NCI-H2081 (cell line): ENCODE measurements at places on chromosomes 7 and 10.

- DNase-seq, result no peak
These were observed 285.2 kb downstream of the PTPRN2 start for GRCh38 chr7:158302274-158303070.

GRCh38 chr10:49617121-49618020, 3.5 kb downstream of the CHAT start:
- DNase-seq, result no peak

DNA sequence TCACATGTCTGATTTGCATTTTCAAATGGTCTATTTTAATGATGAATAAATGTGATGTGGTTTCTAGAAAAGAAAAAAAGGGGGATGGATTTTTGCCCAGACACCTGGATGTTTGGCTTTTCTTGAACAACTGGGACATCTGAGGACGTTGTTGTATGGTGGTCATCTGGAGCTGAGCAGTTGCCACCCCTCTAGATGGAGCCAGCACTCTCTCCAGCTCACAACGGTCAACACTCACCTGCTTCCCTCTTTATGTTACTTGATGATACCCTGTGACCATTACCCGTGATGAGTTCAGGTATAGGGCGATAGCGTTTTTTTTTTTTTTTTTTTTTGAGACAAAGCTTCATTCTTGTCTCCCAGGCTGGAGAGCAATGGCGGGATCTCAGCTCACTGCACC, 30.1 kb upstream of the PAXIP1 start:
- DNase-seq, result no peak

DNA sequence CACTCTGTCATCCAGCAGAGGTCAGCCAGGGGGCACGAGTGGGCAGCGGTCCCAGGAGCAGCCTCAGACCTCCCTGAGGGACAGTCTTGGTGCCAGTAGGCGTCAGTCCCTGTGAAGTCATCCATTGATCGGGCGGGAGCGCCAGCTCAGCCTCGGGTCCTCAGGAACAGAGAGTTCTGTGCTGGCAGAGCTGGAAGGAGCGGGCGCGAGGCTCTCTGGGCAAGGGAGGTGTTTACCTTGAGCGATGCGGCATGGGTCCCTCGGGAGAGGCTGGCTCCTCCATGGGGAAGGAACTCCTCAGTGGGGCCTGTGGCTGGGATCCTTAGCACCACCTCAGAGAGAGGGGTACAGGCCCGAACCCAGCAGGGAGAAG, 101.1 kb upstream of the PPIF start:
- DNase-seq, result no peak
